ENCODE measurements at places on chromosomes 5 and 9. TPM values are rescaled to one million over a fixed set of nuclear protein-coding genes. Genes with fewer than 3 reads are reported as not detected.

The KCNV2 gene
- not detected for total RNA-seq

The GABRG2 gene
- 0.43 TPM for total RNA-seq

The LCN12 gene
- total RNA-seq, result 1.6 TPM

The BOD1 gene
- 89.5 TPM for total RNA-seq

The SPATA6L gene
- total RNA-seq, result 2.5 TPM

The HMCN2 gene
- 0.20 TPM for total RNA-seq

The HBEGF gene
- 8.3 TPM for total RNA-seq

The IL31RA gene
- total RNA-seq, result 0.44 TPM

The CARD6 gene
- 4.5 TPM for total RNA-seq

The MPDZ gene
- 43.3 TPM for total RNA-seq

The SLC22A4 gene
- 1.4 TPM for total RNA-seq

The PCDHGB3 gene
- not detected for total RNA-seq

The PKD2L2 gene
- total RNA-seq, result not detected

The ORM1 gene
- 397 TPM for total RNA-seq

The SLC1A3 gene
- total RNA-seq, result 42.3 TPM

The PLPP7 gene
- not detected for total RNA-seq

The UBAP1 gene
- 49.6 TPM for total RNA-seq

The CCDC152 gene
- 1.8 TPM for total RNA-seq

The STOML2 gene
- 84.0 TPM for total RNA-seq

The FAM151B gene
- total RNA-seq, result 2.7 TPM

The ZNF883 gene
- 2.8 TPM for total RNA-seq

The CCL28 gene
- total RNA-seq, result 0.52 TPM

The TGFBI gene
- 401 TPM for total RNA-seq

The PDLIM4 gene
- total RNA-seq, result 7.3 TPM

The PDE8B gene
- 9.2 TPM for total RNA-seq

The LAMC3 gene
- total RNA-seq, result 12.4 TPM

The BHMT2 gene
- not detected for total RNA-seq

The ZDHHC21 gene
- 13.9 TPM for total RNA-seq

The NME5 gene
- total RNA-seq, result 2.3 TPM

The F2R gene
- total RNA-seq, result 48.9 TPM

The FAM169A gene
- 13.7 TPM for total RNA-seq

The RNF183 gene
- 0.43 TPM for total RNA-seq

The FBXL7 gene
- total RNA-seq, result 10.3 TPM

The TMEM174 gene
- not detected for total RNA-seq
